Inflammatory macrophage treated with lipopolysaccharide for 4 hours (primary cell): ENCODE measurements at places on chromosomes 2 and 18.
A peak's percentile ranks its signal among the peaks of the same experiment; 100 is the strongest.

GRCh38 chr18:68564961-68565360 lies 149.9 kb downstream of the TMX3 start:
- DNase-seq = no peak

- no peak for DNase-seq
These were observed 199.4 kb downstream of the ALPK2 start for GRCh38 chr18:58429442-58429841.

GRCh38 chr2:62672601-62673000 lies 32.9 kb upstream of the EHBP1 start:
- DNase-seq = no peak

- DNase-seq = no peak
These were observed 187.6 kb downstream of the MREG start for GRCh38 chr2:215825707-215826106.

GRCh38 chr2:96928277-96928781 lies 58.1 kb downstream of the FAM178B start:
- DNase-seq = no peak

DNA sequence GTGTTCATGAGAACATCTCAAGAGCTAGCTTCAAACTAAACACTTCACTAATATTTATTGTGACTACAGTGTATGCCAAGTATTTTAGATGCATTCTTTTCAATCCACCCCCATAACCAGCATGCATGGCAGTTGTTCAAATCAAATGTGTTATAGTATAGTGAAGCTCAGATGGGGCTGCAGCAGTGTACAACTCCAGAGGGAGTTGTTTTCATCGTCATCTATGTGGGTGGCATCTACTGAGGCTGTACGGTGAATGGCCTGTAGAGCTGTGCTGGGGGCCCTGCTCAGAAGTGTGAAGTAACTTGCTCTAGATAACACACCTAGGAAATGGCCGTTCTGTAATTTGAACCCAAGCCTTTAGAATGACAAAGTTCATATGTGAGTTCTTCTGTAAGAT lies 71.8 kb upstream of the LRATD1 start:
- no peak for DNase-seq

DNA sequence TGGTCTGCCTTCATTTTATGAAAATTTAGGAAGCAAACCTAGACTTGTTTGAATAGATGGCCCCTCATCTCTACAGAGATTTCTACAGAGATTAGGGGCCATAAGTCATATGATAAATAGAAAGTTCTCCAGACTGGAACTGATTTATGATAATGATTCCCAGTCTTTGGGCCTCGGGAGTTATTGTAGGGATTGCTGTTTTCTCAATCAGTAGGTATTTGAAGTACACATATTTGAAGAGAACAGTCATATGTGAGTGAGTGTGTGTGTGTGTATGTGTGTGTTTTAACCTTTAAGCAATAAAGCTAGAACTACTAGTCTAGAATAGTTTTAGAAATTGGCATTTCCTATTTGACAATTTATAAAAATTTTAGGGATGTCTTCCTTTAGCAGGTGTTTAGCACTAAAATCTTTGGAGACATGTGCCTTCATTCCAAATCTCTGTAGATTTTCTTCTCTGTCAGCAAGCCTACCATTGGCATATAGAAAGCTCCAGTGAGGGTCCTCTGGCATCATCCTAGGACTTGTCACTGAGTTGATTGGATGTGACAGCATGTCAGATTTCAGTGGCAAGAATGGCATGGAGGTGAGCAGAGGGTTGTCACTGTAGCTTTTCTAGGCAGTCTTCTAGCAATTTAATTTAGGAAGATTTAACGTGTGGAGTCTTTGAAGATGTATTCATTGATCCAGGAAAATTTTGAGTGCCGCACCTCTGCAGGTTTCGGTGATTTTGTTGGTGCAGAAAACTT lies 71.2 kb downstream of the MYO1B start:
- no peak for DNase-seq

DNA sequence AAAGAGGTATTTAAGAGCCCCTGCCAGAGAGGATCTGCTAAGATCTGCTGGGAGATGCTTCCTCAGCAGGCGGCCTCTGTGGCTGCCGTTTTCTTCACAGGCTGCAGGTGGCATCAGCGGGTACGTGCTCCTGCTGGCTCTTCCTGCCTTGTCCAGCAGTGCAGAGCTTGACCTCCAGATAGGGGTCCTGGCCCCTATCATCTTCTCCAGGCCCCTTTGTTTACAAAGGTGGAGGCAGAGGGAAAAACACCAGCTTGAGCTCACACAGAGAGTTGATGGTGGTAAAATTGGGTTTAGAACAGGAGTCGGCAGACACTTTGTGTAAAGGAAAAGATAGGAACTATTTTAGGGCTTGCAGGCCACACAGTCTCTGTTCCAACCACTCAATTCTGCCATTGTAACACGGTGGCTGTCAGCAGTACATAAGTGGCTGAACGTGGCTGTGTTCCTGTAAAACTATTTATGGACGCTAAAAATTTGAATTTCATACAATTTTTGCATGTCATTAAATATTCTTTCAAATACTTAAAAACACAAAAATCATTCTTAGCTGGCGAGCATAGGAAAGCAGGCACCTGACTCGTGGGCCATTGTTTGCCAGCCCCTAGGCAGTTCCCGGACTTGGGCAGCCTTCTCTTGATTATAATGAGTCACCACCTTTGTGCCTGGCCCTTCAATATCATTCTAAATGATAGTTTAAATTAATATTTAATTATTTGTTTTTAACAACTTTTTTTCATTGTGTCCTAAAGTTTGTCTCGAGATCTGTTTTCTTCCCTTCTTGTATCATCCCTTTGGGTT lies 98.2 kb upstream of the B3GNT7 start:
- DNase-seq = peak; percentile 71

DNA sequence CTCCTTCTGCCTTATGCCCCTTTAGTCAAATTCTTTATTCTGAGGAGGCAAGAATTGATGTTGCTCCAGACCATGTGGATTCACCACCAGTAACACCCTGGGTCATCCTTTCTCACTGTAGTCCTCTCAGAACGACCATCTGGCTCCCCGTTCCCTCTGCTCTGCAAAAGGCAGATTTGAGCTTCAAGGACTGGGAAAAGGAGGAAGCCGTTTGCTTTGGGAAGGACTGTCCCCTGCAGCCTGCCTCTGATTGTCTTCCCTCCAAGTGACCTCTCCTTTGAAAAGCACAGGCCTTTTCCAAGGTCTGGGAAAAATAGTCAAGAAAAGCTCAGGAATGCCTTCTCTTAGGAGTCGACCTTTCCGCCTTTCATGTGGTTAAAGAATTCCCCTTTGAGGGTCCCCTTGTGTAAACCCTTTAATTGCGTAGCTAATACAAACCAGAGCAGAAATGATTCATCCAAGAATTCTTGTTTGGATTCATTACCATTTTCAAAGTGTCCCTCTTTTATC lies 130.1 kb upstream of the COPS8 start:
- no peak for DNase-seq

- peak; percentile 96 for DNase-seq
These were observed 31.1 kb downstream of the HDAC4 start for GRCh38 chr2:239369631-239370161.

- DNase-seq = no peak
These were observed 13.8 kb downstream of the TPGS2 start for GRCh38 chr18:36814994-36815393.

DNA sequence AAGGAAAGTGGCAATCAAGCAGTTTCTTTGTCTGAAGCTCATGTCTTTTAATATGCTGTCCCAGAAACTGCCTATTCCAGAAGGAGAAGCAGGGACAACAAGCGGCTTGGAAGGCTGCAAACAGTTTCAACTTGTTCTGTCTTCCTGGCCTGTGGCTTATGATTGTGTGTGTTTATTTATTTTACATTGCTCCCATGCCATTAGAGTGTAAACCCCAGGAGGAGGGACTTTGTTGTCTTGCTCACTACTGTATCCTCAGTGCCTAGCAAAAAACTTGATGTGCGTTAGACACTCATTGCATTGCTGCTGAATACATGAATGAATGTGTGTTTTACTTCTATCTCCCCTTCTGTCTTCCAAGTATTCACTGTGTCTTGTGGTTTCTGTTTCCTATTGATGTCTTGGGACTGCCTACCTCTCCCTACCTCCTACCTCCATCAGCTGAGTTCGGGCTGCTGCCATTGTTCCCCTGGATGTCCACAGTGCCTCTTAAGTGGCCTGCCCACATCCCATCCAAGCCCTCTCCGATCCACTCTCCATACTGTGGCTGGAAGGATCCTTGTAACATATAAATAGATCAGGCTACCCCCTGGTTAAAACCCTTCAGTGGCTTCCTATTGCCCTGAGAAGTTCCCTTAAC lies 261.4 kb downstream of the DYSF start:
- DNase-seq = no peak

GRCh38 chr2:20223407-20224163 lies 1.3 kb downstream of the SDC1 start:
- no peak for DNase-seq

- DNase-seq = no peak
These were observed 68.6 kb downstream of the EXOC6B start for GRCh38 chr2:72757177-72757775.

DNA sequence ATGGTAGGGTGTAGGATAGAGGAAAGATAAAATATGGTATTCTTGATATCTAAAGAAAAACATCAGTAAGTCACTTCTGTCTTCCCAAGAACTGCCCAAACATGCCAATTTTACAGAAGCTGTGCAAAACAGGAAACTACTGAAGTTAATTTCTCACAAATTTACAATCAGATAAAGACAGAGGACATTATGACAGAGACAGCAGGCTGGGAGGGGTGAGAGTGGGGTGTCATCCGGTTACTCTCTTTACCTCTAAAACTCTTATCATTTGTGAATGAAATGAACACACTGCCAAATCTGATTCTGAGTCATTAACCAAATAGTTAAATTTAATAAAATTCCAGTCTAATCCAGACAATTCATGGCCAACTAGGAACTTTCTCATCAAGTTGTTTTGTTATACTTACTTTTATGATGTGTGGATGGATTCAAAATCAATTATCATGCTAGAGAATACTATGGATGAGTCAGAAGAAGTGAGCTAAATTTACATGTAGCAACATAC lies 323.2 kb upstream of the MEX3C start:
- DNase-seq = no peak

GRCh38 chr18:38576349-38576748 lies 1010.8 kb upstream of the CELF4 start:
- DNase-seq = no peak

- DNase-seq = no peak
These were observed 15.4 kb downstream of the NPPC start for GRCh38 chr2:231910771-231911170.

DNA sequence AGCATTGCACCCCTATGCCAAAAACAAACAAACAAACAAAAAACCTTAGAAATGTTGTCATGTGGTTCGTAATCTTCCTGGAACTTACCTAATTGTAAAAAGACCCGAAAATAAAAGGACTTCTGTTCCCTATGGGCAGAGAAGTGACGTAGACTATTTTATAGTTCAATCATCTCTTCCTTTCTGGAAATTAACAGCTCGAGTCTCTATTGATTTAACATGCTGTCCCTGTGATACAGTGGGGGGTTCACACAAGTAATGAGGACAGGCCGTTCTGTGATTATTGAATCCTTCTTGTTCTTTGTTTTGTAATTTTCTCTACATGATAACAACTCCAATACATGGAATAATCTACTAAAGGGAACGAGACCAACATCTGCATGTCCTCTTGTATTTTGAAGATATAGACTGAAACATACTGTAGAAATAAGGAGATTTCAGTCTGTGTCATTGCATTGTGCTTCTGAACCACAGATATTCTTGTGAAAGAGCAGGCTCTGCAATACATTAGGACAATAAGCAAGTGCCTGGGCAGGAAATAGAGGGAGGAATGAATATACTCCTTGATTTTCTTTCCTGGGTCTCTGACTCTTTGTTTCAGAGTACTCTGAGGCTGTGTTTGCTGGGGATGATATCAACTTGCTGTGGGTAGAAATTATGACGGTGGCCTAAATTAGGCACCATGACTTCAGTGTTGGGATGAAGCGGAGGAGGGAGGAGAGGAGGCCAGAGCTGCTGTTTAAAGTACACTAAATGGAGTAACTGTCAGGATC lies 65.7 kb upstream of the PPM1B start:
- DNase-seq = peak; percentile 66

DNA sequence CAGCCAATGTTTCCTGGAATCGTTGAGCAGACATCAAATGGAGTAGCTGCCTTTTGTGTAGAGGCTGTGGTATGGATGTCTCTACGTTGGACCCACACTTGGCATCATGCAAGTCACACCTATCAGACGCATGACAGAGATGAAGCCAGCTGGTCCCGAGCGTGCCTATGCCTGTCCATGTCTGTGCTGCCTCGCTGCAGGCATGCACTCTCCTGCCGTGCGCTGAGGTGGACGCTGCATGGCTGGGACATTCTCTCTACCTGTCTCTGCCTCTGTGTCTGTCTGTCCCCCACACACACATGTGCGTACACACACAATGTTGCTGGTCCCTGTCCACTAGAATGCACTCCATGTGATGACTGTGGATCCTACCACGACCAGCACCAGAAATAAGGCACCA lies 514.2 kb upstream of the MYT1L start:
- no peak for DNase-seq

DNA sequence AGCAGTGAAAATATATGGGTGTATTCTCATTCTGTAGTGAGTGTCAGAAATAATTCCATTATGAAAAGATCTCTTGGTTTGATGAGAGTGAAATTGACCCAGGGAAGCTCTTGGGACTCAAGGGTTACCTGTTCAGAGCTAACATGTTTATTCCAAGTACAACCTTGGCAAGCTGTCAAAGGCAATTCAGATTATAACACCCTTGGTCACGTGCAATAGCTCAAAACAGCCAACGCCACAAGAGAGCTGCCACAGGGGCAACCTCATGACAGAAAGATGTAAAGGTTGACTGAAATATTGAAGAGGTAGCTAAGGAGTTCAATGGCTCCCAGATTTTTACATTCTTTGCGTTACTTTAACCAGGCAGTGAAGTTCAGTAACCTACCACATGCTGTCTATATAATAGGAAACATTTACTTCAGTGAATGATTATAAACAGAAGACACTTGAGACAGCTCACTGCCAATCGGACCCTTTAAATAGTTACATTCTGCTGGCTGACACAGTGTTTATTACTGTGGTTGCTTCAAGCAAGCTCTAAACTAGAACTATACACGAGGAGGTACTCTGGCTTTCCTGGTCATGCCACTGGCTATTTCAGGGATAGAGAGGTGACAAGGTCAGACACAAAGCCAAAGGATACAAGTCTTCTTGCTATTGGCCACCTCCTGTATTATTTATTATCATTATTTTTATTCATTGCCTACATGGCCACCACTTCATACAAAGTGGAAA lies 187.3 kb downstream of the PID1 start:
- DNase-seq = no peak

DNA sequence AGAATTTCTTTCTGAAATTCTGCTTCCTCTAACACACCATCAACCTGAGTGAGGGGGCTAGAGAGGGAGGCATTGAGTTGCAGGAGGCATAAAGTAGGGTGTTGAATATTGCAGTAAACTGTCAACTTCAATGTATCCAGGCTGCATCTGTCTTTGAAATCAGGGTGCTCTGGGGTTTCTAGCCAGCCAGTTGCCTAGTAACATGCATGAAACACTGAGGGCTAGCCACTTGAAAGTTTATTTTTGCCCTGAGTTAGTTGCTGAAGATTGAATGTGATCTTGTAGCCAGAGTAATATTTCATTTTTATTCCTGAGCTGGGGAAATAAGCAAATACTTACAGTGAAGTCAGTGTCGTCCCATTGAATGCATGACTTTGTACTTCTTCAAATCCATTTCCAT lies 41.9 kb downstream of the LHCGR start:
- no peak for DNase-seq
